ENCODE measurements at places on chromosomes 2 and 18. TPM values are rescaled to one million over a fixed set of nuclear protein-coding genes. Genes with fewer than 3 reads are reported as not detected.

The CRYBA2 gene
- not detected for total RNA-seq

The SERPINB12 gene
- not detected for total RNA-seq

The MRPL30 gene
- 30.5 TPM for total RNA-seq

The ITGA6 gene
- 5.7 TPM for total RNA-seq

The TOGARAM2 gene
- 6.4 TPM for total RNA-seq

The CD8B gene
- total RNA-seq, result 251 TPM

The POTEI gene
- total RNA-seq, result not detected

The DOK6 gene
- not detected for total RNA-seq

The C2orf72 gene
- 0.34 TPM for total RNA-seq

The ANKRD62 gene
- not detected for total RNA-seq

The INPP4A gene
- total RNA-seq, result 40.5 TPM

The METTL21A gene
- 35.2 TPM for total RNA-seq

The HMSD gene
- total RNA-seq, result 6.9 TPM

The CPO gene
- total RNA-seq, result not detected

The SKOR2 gene
- not detected for total RNA-seq

The ZSWIM2 gene
- total RNA-seq, result not detected

The RNF144A gene
- 13.1 TPM for total RNA-seq

The SERPINB3 gene
- not detected for total RNA-seq

The SERPINB13 gene
- total RNA-seq, result not detected

The PTGR3 gene
- 23.0 TPM for total RNA-seq

The RNF149 gene
- 45.9 TPM for total RNA-seq

The EDAR gene
- total RNA-seq, result not detected

Measured in activated CD8-positive, alpha-beta memory T cell treated with anti-CD3 and anti-CD28 coated beads for 36 hours (primary cell).